ENCODE measurements at places on chromosomes 3 and 15.

DNA sequence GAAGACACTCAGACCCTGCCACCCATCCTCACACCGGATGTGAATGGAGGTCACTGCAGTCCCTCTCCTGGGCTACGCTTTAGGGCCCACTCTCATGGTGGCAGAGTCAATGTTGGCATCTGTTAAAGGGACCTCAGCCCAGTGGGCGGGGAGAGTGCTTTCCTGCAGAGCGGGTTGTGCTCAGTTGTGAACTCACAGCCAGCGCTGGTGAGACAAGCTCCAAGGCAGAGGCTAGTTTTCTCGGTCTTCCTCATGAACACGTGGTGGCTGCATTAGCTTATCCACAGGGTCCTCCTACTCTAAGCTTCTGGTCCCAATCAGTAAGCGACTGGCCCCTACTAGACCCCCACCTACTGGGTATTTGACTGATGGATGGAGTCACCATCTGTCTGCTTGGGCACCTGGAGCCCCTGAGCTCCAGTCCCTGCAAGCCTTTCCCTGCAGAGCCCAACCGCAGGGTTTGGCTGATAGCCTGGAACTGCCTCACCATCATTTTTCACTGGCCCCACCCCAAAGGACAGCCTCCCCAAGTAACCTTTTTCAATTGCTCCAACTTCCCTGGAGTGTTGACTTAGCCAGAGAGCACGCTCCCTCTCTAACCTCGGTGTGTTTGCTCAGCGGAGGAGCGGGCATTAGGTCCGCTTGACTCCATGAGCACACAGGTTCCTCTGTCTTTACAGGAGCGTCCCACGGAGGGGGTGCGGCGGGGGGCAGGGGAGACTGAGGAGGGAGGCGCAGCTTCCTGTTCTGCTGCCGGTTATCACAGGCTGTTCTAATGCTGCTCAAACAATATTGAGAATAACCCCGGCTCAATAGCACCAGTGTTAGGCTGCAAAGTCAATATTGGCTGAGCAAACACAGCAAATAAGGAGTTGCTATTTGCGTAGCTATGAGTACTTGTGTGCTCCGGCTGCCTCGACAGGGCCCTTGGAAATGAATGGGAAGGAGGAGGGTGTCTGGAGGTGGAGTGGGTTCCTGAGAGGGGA lies 141.7 kb downstream of the RPLP1 start:
- DNase-seq: no peak

- DNase-seq: no peak
These were observed 48.3 kb downstream of the SERPINI1 start for GRCh38 chr3:167783781-167784180.

DNA sequence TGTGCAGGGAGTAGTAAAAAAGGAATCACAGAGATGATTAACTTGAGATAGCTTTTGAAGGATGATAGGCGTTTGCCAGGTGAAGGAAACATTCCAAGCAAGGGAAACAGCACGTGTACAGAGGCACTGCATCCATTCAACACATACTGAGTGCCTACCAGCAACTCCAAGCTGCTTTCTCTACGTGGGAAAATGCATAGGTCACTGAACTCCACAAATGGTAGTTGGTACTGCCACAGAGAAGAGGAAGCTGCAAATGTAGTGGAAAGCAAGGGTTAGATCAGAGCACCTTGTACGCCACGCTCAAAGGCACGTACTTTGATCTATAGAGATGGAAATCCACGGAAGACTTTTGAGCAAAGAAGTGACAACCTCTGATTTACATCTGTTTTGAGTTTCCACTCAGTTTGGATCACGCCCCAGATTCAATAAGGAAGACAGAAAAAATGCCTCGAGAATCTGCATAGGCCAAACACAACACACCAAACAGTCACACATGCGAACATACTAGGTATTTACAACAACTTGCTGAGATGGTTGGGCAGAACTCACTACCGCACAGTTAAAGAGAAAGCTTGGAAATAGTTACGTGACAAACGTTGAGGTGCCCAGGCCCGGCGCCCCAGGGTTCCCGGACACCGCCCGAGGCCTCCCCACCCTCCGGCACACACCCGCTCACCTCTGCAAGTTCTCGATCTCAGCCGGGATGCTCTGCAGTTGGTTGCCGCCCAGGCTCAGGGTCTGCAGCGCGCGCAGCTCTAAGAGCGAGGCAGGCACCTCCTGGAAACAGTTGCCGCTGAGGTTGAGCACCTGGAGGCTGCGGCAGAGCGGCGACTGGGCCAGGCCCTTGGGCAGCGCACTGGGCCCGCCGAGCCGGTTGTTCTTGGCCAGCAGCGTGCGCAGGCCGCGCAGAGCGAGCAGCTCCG lies 826 bp downstream of the LRRC58 start:
- peak; percentile 41 for DNase-seq

DNA sequence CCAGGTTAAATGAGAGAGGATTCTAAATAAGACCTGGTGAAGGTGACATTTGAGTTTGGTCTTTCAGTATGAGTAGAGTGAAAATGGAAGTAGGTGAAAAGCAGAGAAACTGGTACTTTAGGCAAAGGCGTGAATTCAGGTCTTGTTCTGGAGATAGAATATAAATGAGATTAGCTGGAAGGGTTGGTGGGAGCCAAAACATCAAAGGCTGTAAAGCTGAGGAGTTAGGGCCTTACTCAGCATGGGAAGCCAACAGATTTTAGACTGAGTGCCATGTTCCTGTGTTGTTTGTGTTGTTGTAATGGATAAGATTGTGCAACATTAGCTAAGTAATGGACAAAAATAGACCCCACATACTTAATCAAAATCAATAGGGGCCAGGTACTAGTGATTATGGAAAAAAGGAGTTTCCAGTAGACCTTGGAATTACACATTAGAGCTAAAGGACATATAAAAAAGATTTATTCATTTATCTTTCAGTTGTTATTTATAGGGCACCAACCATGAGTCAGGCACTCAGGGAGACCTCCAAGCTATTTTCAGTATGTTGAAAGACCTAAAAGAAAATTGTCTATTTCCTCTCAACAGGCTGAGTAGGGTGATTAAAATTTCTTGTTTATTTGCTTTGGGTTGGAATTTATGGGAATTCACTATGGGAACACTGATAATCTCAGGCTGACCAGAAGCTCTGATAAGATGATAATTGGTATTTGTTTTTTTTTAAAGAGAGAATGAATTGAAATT lies 20.8 kb downstream of the ARL14 start:
- DNase-seq: no peak

DNA sequence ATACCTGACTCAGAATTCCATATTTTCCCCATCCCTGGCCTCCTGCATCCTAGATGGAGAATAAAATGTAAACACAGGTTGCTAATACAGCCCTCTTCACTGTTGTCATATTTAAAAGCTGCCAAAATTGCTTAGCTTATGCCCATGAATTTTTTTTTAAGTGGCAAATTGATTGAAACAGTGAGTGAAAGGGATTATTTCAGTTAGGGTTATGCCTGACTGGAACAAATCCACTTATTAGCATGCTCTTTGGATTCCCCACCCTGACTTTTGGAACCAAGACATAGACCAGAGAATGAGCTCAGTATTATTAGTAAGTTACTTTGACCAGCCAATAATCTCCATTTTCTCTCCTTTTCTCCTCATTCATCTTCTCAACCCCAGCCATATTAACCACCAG lies 244.7 kb downstream of the FEZF2 start:
- DNase-seq: no peak

DNA sequence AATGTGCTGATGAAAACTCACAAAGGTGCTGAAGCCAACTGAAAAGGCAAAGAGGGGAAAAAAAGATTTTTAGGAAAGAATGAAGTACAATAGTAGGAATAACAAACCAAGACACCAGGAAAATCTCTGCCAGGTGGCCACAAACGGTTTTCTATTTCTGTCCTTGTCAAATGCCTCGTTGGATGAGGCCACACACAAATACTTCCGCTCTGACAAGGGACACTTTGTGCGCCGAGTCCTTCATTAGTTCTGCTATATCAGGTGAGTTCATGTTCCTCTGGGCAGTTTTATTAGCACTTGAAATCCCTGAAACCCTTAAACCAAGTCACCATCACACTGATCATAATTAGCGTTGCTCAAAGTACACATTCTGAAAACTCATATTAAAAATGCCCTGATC lies 373.1 kb downstream of the VPS13C start:
- no peak for DNase-seq

DNA sequence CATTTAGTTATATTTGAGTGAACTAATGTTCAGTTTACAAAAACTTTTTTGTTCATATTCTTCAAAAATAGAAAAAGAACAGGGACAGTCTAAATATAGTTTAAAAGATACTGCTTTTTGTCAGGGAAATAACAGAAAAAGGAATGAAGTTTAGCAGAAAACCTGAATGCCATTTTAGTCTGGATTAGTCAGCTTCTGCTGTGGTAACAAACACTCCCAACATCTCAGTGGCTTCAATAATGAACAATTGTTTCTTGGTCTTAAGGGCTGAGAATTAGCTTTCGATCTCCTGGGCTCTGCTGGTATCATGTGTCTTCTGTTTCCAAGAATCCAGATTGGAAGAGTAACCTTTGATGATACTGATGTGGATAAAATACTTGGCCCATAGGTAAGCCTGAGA lies 12.4 kb upstream of the USP13 start:
- DNase-seq: no peak

DNA sequence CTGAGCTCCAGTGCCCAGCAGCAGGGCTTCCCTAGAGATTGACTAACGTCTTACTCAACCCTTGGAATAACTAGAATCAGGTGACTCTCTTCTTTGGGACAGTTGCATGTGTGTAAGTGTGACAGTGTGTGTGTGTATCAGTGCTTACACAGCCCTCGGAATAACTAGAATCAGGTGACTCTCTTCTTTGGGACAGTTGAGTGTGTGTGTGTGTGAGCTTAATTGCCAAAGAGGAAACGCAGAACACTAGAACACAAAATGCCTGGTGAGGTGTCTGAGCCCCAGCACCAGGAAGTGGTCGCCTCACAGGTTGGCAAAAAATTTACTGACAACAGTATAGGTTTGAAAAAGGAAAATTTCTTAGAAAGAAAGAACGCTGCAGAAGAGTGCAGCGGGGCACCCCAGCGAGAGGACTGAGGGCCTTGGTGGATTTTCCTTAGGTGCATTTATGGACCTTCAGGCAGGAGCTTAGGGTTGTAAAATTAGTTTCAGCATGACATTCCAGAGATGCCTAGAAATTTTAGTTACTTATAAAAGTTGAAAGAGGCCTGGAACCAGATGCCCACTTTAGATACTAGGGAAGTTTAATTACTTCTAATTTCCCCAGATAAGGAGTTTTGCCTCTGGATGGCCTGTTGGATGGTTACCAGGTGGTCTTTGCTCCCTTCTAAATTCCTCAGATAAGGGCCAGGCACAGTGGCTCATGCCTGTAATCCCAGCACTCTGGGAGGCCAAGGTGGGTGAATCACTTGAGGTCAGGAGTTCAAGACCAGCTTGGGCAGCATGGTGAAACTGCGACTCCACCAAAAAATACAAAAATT lies 3.7 kb upstream of the WDR82 start:
- no peak for DNase-seq

GRCh38 chr3:120615847-120616609 lies 19.9 kb downstream of the NDUFB4 start:
- no peak for DNase-seq

DNA sequence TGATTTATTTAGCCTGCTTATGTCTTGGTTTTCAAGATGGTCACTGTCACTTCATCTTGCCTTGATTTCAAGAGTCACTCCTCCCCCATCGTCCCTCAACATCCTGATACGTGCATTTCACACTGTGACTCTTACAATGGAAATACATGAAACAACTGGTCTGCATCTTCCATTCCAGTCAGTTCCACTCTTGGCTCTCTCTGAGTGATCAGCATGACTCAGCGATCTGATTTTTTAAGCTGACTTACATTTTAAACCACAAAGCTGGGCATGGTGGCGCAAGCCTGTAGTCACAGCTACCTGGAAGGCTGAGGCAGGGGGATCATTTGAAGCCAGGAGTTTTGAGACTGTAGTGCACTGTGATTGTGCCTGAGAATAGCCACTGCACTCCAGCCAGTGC lies 271.2 kb upstream of the ROPN1 start:
- no peak for DNase-seq

DNA sequence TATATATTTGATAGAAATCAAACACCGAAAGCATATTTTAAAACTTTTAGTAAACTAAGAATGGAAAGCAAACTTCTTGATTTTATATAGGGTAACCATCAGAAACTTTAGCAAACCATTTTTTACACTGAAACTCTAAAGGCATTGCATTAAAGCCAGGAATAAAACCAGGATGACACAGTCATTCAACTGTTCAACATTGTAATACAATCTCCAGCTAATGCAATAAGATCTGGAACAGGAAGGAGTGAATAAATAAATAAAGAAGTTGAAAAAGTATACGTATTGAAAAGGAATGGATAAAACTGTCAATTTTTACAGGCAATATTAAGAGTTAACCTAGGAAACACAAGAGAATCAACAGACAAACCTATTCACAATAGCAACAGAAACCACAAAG lies 181.9 kb upstream of the TTC14 start:
- DNase-seq: no peak

GRCh38 chr15:85362436-85363081 lies 17.8 kb upstream of the AKAP13 start:
- DNase-seq: no peak

- peak; percentile 55 for DNase-seq
These were observed 25.0 kb upstream of the GPR171 start for GRCh38 chr3:151227807-151228665.

DNA sequence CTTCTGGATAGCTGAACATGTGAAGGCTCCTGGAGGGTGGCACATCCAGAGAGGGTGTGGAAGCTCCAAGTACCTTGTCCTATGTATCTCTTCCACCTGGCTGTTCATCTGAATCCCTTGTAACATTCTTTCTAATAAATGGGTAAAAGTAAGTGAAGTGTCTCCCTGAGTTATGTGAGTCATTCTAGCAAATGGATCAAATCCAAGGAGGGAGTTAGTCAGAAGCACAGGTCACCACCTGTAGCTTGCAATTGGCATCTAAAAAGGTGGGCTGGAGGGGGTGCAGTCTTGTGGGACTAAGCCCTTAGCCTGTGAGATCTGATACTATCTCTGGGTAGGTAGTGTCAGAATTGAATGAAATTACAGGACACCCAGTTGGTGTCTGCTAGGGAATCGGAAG lies 71.0 kb downstream of the WWTR1 start:
- no peak for DNase-seq

DNA sequence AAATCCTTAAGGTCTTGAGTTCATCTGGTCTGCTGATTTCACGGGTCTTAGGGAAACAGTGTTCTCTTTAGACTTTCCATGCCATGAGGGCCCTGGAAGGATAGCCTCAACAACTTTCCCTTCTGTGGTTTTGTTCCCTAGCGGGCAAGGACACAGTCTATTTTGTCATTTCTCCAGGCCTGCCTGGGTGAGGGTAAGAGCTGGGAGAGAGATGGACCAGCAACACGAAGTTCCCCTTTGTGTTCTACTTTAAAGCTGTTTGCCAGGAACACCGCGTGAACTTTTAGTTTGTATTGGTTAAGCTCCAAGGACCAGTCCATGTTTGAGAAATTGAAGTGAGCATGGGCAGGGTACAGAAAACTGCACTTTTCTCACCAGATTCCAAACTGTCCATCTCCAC lies 20.9 kb downstream of the ST3GAL6 start:
- no peak for DNase-seq

- DNase-seq: no peak
These were observed 43.4 kb downstream of the SLC6A1 start for GRCh38 chr3:11035757-11036505.

All from activated CD4-positive, alpha-beta T cell treated with anti-CD3 and anti-CD28 coated beads, Interleukin-2, amount 50 U/mL, for 24 hours (primary cell).